ENCODE measurements at places on chromosomes 7 and 10.

GRCh38 chr10:113493195-113493594, 59.7 kb upstream of the HABP2 start:
- H3K27me3 ChIP-seq = no peaks in the 10 kb centered on the region
- H3K27ac ChIP-seq = no peak overlapping the region
- no peaks in the 10 kb centered on the region for H3K4me1 ChIP-seq
- no peaks in the 10 kb centered on the region for H3K36me3 ChIP-seq
- H3K4me3 ChIP-seq = no peak overlapping the region
- no peak for DNase-seq

- no peaks in the 10 kb centered on the region for H3K27me3 ChIP-seq
- H3K4me3 ChIP-seq = no peak overlapping the region
- H3K36me3 ChIP-seq = no peaks in the 10 kb centered on the region
- no peak overlapping the region for H3K27ac ChIP-seq
- DNase-seq = no peak
Measured at GRCh38 chr10:116899626-116900025, 50.3 kb downstream of the ENO4 start.

DNA sequence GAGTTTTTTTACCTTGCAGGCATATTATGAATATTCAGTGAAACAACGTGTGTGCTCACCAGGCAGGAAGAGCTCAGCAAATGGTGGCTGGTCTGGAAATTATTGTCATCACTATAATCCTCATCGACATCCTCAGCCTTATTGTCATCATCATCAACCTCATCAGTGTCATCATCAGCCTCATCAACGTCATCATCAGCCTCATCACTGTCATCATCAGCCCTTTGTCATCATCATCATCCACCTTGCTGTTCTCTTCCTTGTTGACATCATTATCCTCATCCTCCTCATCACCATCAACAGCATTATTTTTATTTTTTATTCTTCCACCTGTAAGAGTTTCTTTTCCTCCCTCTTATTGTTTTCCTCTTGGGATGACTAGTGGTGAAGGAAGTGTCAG, 142.3 kb upstream of the GPR26 start:
- H3K4me1 ChIP-seq = no peaks in the 10 kb centered on the region
- DNase-seq = no peak
- no peak overlapping the region for H3K4me3 ChIP-seq

DNA sequence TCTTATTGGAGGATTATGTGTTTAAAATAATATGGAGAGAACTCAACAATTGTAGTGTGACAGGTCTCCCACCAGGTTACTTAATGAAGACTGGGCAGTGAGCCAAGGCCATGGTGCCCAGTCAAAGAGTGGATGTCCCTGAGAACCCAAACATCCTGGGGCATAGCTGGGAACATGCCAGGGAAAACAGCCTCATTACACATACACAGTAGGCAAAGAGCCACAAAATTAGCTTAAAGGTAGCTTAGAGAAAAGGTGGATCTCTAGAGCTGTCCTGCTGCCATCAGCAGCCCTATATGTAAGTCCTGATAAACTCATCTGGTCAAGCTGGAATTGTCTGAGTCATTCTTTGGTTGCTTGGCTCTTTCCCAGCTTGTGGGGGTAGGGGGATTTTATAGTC, 287.8 kb downstream of the PHF14 start:
- H3K27me3 ChIP-seq = no peaks in the 10 kb centered on the region
- no peaks in the 10 kb centered on the region for H3K36me3 ChIP-seq
- no peak for DNase-seq
- H3K4me1 ChIP-seq = no peaks in the 10 kb centered on the region
- H3K4me3 ChIP-seq = no peak overlapping the region
- H3K27ac ChIP-seq = no peak overlapping the region

DNA sequence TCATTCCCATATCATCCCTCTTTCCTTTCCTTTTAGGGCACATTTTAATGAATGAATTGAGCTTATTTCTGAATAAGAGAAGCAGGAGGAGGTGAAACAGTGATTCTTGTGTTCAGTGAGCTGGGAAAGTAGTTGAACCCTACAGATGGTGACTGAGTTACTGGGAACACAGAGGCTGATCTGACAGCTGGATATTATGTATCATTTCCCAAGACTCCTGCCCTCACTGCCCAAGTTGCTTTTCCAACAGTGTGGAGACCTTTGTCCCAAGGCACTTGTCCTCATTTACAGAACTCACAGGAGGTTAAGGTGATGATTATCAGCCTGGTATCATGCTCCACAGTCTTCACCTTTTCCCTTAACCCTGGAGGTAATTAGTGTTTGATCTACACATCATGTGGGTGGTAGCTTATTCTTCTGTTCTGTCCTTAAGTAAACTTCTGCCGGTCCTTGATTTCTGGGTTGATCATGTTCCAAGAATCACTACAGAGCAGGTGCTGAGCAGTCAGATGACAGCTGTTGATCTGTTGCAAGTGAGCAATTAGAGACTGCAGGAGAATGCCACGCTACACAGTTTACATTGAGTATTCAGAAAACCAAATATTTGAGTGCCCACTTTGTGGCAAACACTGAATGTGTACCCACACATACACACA, 2.6 kb downstream of the PRLHR start:
- no peak overlapping the region for H3K4me3 ChIP-seq
- H3K36me3 ChIP-seq = no peaks in the 10 kb centered on the region
- DNase-seq = no peak
- H3K4me1 ChIP-seq = peaks cover 6% of the 10 kb centered on the region
